Activated CD8-positive, alpha-beta T cell treated with anti-CD3 and anti-CD28 coated beads, Interleukin-2, amount 10 ng/mL, durations not matched to agents 7 days and 5 days (primary cell): ENCODE measurements at places on chromosomes 11 and 22. TPM values are rescaled to one million over a fixed set of nuclear protein-coding genes. Genes with fewer than 3 reads are reported as not detected.
A peak's percentile ranks its signal among the peaks of the same experiment; 100 is the strongest.

- no peak for DNase-seq
These were observed 57.4 kb upstream of the BID start for GRCh38 chr22:17831501-17832251.

Gene OR10G7
- not detected for total RNA-seq

- no peak for DNase-seq
These were observed 6.4 kb upstream of the EHF start for GRCh38 chr11:34614344-34615104.

- no peak for DNase-seq
These were observed 94.6 kb downstream of the C11orf58 start for GRCh38 chr11:16833026-16833425.

Gene CCDC89
- 0.23 TPM for total RNA-seq

GRCh38 chr11:35347173-35347878 lies 72.0 kb downstream of the SLC1A2 start:
- no peak for DNase-seq

DNA sequence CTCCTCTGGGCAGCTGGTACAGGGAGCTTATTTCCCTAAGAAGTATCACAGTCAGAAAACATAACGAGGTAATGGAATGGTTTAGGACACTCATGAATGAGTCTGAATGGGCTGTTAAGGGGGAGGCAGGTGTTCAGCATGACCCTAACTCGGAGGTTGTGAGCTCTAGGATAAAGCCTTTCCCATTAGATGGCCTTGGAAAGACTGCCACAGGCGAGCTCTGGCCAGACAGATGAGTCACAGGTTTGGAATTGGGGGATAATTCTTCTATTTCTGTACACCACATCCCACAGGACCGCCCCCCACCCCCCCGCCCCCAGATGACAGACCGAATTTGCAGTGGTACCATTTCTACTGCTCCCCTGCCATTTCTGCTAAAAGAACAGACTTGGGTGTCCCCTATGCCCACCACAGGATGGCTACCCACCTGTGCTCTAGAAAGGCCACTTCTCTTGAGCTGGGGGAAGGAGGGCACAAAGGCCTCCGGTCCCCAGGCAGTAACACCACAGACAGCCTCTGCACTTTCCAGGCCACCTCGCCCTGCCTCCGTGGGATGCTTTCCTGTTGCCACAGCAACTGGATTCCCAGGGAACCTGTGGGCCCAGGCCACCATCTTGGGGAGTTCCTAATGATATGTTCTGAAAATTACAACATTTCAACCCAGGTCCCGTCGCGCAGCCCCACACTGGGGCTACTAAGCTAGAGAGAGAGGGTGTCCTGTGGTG lies 76.7 kb downstream of the TRIM29 start:
- DNase-seq: no peak

- no peak for DNase-seq
These were observed 545.9 kb downstream of the MIAT start for GRCh38 chr22:27203276-27203660.

GRCh38 chr11:93570759-93571413 lies 27.7 kb upstream of the SMCO4 start:
- no peak for DNase-seq

Gene PRMT3
- total RNA-seq: 17.1 TPM

DNA sequence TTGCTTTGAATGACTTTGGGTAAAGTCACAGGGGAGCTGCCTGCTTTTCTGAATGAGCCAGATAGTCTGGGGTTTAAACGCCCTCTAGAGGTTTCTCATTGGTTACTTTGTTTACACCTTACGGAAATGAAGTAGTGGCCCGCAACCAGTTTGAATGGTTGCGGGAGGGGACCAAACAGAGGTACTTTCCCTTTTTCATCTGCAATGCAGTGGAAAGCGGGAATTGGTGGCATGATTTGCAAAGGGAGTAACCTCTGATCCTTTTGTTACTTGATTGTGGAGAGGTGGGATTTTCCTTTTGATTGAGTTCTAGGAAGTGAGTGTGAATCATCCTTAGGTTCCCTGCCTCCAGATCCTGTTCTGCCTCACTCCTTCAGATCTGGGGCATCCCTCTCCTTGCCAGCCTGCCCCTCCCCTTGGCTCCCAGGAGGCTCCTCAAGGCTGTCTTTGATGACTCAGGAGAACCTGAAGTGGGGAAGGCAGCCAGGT lies 15.9 kb upstream of the GLYATL1 start:
- DNase-seq: peak; percentile 31

DNA sequence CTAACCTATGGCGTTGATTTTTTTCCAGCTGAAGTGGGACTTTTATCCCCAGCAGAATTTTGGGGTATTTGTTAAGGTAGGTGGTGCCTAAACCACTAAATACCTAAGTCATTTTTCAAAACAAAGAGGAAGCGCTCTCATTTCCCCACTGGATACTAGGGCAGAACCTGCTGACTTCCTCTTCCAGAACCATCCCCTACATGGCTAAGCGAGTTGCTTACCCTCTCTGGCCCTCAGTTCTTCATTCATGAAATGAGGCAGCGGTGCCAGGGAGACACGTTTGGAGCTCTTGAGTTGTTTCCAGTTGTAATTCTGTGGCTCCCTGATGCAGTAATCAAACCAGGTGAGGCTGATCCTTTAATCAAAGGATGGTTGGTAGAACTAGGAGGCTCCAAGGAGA lies 10.0 kb upstream of the MTMR3 start:
- no peak for DNase-seq

DNA sequence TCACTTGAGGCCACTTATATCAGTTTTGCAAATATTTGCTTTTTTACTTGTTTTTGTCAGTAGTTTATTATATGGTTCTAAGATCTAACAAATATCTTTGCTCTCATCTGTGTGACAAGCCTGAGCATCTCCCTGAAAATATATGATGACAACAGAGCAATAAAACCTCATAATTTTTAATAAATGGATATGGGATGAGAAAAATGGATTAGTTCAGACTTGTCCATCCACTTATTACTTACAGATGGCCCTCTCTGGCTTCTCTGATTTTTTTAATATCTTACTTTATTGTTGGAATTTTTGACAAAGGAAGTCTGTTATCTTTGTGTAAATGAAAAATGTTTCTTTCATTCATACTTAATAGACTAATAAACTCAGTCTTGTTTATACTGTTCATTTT lies 491.4 kb upstream of the RAG2 start:
- DNase-seq: no peak

- DNase-seq: no peak
These were observed 56.4 kb upstream of the BARX2 start for GRCh38 chr11:129319201-129319600.

Gene GRAMD1B
- 26.0 TPM for total RNA-seq

DNA sequence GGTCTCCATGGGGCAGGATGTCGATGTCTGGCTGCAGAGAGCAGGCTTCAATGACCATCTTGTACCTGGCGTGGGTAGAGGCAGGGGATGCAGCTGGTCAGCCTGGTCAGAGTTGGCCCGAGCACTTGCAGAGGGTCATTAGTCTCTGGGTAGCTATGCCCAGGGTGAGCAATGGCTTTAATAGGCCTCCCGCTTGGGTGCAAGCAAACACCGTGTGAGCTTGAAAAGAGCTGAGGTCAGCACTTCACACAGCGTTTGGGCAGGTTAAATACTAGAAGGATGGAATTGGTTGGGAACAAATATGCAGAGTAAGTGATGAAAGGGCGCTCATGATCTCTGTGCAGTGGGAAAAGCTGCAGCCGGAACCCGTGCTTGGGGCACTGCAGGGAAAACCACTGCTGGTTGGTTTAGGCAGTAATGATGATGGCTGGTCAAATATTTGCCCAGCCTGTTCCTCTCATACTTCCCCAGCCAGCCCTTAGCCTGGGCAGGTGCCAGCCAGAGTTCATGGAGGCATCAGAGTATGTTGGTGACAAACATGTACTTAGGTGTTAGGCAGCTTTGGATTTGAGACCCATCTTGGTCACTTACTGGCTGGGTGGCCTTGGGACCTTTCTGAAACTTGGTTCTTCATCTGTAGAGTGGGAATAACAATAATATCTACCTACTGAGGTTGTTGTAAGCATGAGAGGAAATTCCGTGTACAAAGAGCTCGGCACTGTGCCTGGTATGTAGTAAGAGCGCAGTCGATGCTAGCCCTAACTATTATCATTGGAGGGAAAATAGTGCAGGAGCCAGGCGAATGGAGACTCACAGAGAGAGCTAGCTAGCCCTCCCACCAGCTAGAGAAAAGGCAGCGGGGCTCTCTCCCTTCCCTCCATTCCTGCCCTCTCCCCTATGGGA lies 25.2 kb upstream of the KCNJ11 start:
- no peak for DNase-seq

DNA sequence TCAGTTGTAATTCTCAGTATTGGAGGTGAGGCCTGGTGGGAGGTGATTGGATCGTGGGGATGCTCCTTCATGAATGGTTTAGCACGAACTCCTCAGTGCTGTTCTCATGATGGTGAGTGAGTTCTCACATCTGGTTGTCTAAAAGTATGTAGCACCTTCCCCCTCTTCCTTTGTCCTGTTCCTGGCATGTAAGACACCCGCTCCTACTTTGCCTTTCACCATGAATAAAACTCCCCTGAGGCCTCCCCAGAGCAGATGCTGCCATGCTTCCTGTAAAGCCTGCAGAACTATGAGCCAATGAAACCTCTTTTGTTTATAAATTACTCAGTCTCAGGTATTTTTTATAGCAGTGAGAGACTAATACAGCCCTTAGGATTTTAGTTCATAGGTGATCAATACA lies 191.5 kb downstream of the MAML2 start:
- DNase-seq: no peak

Gene CHRM1
- total RNA-seq: not detected

DNA sequence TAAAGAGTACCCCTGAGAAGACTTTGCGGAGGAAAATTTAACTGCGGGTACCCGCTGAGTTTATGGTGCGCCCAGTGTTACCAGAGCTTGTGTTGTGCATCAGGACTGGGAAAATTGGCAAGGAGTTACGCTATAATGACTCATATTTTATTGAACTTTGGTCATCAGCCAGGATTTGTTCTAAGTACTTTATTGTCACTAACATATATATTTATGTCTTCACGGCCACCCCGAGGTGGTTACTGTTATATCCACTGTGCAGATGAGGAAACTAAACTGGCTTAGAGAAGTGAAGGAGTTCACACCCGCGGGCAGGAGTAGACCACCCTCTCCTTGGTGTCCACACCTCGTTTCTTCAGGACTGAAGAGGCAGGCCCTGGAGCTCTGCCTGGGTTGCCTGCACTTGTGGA lies 667 bp downstream of the ACCS start:
- DNase-seq: no peak

Gene PANX3
- total RNA-seq: not detected

Gene MS4A4E
- total RNA-seq: not detected

Gene TRIM48
- not detected for total RNA-seq

- DNase-seq: no peak
These were observed 22.2 kb downstream of the OR56B4 start for GRCh38 chr11:6129635-6130034.

Gene KBTBD3
- 6.2 TPM for total RNA-seq

GRCh38 chr11:75858613-75859012 lies 43.6 kb downstream of the UVRAG start:
- no peak for DNase-seq

DNA sequence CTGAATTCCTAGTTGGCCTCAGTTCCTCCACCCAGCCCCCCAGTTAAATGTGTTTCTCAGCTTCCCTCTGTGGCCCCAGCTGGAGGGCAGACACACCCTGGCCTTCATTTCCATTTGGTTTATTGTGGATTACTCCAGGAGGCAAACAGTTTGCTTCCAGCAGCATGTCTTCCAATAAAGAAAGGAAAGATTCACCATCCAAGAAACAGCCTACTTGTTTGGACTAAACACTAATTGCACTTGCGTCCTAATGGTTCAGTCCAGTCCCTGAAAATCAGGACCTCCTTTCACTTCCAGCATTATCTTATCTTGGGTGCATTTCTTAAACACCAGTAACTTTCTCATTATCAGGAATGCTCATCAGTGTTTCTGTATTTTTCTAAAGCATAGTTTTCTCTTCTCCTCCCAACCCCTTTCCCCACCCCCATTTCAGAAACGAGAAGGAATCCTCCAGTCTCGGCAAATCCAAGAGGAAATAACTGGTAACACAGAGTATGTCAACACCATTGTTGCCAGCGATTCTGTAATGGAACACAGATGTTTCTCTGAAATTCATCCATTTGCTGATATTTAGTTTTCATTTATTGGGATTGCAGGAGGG lies 130.9 kb downstream of the PARVA start:
- no peak for DNase-seq

GRCh38 chr22:47566491-47566890 lies 804.0 kb downstream of the TBC1D22A start:
- no peak for DNase-seq

Gene SLC22A12
- total RNA-seq: not detected

GRCh38 chr11:71482746-71483364 lies 29.9 kb downstream of the NADSYN1 start:
- DNase-seq: no peak

Gene SNX15
- total RNA-seq: 25.7 TPM

Gene MS4A15
- not detected for total RNA-seq

Gene TRMT2A
- 102 TPM for total RNA-seq

DNA sequence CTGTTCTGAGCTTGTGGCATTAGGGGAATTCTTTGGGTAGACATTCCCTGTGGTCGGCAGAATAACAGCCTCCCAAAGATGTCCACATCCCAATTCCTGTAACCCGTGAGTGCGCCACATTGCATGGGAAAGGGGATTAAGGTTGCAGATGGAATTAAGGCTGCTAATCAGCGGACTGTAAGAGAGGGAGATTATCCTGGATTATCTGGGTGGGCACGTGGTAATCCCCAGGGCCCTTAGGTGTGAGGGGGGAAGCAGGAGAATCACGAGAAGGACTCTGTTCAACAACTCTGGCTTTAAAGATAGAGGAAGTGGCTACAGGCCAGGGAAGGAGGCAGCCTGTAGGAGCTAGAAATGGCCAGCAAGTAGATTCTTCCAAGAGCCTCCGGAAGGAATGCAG lies 16.0 kb downstream of the CACNG2 start:
- DNase-seq: no peak

GRCh38 chr11:111637885-111638284 lies 35.6 kb downstream of the SIK2 start:
- no peak for DNase-seq

- DNase-seq: no peak
These were observed 3.8 kb downstream of the ROBO4 start for GRCh38 chr11:124893781-124894401.

DNA sequence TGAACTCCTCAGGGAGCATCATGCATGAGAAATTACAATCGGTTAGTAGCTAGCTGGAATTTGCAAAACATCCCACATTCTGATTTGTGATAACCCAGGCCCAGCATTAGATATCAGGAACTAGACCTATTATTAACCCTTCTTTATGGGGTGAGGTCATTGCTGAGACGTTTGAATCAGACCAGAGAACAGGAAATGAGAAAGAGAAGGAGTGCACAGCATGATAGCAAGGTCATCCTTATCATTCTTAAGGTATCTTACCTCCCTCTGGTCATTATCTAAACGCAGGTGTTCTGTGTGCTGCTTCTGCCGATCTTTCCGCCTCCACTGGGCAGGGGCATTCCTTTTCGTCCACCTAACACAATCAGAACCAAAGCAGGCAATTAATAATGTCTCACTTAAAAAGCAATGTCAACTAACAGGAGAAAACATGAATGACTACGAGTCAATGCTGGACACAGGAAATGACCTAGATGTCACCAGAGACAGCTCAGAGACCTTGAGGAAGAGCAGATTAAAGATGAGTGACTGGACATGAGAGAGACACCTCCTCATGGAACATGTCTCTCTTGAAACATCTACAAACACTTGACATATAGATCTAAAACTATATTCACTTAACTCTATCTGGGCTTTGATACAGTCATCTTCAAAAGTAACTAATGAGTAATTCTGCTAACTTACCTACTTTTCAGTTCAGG lies 78.3 kb upstream of the SCUBE2 start:
- no peak for DNase-seq

Gene TPBGL
- not detected for total RNA-seq
